ENCODE measurements at places on chromosomes 7 and 10. TPM values are rescaled to one million over a fixed set of nuclear protein-coding genes. Genes with fewer than 3 reads are reported as not detected.

Gene FANK1
- 8.5 TPM for total RNA-seq

Gene CACNA2D1
- total RNA-seq, result 33.3 TPM

Gene SUGCT
- total RNA-seq, result 18.8 TPM

Gene MYO1G
- total RNA-seq, result under 0.01 TPM

Gene PYROXD2
- 11.3 TPM for total RNA-seq

Gene CNNM1
- under 0.01 TPM for total RNA-seq

Gene HERPUD2
- total RNA-seq, result 24.0 TPM
